ENCODE measurements at places on chromosomes 3 and 15.
A peak's percentile ranks its signal among the peaks of the same experiment; 100 is the strongest.

- DNase-seq = peak; percentile 62
Observed at GRCh38 chr15:51077221-51078153, 17.2 kb downstream of the TNFAIP8L3 start.

GRCh38 chr3:149174901-149175300, 45.5 kb downstream of the HPS3 start:
- DNase-seq = no peak

GRCh38 chr3:122898298-122898697, 103.4 kb downstream of the SLC49A4 start:
- no peak for DNase-seq

- DNase-seq = no peak
Observed at GRCh38 chr15:101003706-101004105, 84.5 kb downstream of the LRRK1 start.

DNA sequence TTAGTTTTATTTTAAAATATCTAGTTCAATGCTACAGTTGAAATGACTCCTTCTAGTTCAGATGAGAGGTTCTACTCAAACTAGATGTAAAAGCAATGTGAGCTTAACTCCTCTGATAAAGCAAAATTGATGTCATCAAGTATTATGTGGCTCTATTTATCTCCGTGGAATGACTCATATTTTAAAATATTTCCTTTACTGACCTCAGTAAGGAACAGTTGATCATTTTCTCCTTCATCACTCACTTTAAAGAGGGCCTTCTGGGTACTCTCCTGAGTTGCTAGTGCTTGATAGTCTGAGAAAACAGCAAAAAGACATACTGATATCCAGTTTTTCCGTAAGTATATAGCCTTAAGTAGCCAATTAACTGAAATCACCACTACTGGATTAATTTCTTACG, 1099.3 kb downstream of the ROBO2 start:
- DNase-seq = no peak

- DNase-seq = no peak
Observed at GRCh38 chr3:51960386-51960785, 5.2 kb downstream of the GPR62 start.

DNA sequence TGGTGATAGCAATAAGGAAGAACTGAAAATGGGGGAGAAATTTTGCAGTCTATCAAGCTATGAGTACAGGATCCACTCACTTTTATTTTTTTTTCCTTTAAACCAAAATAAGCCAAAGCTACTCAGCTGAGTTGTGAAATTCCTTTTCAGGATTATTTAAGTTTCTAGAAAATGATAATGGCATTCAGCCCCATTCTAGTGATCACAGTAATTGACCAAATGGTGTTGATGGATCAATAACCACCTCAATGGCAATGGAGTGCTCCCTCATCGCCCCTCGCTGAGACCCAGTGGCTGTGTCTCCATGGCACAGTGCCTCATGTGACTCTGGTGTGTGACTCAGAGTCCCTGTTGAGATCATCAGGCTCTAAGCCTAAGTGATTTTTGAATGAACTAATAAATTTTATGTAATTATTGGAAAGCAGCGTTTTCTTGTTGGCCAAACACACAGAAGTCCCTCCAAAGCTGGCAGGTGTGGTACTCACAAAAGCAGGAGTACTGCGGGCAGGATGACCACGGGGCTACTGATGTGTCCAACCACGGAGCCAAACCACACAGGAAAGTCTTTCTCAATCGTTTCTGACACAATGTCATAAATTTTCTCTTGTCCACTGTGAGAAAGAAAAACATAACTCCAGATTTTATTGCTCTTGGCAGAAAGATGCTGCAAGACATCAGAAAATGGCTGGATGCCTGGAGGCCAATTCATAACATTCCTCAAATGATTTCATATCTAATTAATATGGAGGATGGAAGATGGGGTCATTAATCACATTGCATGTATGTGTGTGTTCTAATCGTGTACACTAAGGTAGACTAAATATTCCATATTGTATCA, 14.4 kb upstream of the STARD5 start:
- peak; percentile 5 for DNase-seq

- no peak for DNase-seq
Observed at GRCh38 chr3:159168788-159169187, 366.9 kb downstream of the MFSD1 start.

DNA sequence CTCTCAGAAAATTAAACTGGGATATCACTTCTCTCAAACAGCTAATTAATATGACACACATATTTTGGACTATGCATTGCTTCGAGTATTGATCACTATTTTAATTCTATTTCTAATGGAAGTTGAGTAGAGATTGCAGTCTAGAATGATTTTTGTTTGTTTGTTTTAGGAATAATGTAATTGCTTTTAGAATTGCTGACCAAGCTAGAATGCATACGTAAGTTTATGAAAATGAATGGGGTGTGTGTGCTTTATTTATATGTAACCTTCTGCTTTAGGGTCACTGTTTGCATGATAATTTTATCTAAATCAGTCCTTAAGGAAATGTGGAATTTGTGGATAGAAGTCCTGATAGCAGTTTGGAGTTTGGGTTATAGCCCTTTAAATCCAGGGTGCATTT, 371.4 kb downstream of the NR2F2 start:
- DNase-seq = no peak

DNA sequence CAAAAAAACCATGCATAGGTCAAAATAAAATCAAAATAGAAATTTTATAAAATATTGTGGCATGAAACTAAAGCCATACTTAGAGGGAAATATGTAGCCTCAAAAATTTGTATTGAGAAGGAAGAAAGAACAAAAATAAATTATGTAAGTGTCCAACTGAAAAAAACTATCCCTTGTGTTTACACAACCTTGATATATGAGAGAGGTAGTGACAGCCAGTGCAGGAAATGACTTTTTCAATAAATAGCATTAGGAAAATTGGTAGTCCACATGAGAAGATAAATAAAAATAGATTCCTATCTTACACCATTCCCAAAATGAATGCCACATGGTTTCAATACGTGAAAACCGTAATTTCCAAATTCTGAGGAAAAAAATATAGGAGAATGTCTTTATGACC, 13.2 kb upstream of the PRSS50 start:
- DNase-seq = no peak

GRCh38 chr3:72181251-72181650, 396.3 kb upstream of the PROK2 start:
- no peak for DNase-seq

DNA sequence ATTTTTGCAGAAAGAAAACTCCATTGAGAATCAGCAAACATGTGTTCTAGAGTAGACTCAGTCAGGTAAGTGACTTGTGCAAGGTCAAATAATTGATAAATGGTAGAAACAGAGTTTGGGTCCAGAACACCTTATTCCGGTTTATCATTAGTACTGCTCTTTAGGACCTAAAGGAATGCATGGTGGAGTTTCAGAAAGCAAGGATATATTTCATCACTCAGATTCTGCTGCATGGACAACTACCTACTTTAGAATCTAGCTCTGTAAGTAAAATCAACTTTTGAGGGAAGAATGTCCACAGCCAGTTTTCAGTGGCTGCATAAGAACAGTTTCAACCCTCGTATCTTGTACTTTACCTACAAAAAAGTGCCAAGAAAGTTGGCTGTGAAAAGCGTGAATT, 43.6 kb downstream of the TIMP4 start:
- no peak for DNase-seq

- DNase-seq = peak; percentile 50
Observed at GRCh38 chr15:79314811-79315210, 3.9 kb downstream of the TMED3 start.

GRCh38 chr3:122081543-122082247, 26.5 kb downstream of the CD86 start:
- DNase-seq = no peak

GRCh38 chr3:24426896-24427295, 67.8 kb downstream of the THRB start:
- no peak for DNase-seq
